A549 (cell line): ENCODE measurements at places on chromosomes 7 and 10. TPM values are rescaled to one million over a fixed set of nuclear protein-coding genes. Genes with fewer than 3 reads are reported as not detected.

- no peak for DNase-seq
These were observed 54.4 kb downstream of the INHBA start for GRCh38 chr7:41648501-41648900.

- DNase-seq = no peak
These were observed 16.4 kb downstream of the ARL4A start for GRCh38 chr7:12703881-12704280.

DNA sequence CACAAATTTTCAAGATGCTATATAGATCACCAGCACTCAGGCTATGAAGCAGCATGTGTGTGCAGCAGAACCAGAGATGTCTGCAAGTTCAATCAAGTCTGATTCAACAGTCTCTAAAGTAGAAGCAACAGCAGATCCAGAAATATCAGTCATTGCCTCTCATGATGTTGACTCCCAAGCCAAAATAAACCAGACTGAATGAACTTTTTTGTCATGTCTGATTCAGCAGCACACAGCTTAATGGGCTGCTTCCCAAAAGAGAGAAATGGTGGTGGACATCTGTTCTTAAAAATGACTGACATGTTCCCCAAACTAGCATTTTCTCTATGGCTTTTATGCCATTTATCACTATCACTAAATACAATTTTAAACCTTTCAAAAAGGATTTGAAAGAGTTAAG is 53.8 kb downstream of the TMEM26 start:
- no peak for DNase-seq

DNA sequence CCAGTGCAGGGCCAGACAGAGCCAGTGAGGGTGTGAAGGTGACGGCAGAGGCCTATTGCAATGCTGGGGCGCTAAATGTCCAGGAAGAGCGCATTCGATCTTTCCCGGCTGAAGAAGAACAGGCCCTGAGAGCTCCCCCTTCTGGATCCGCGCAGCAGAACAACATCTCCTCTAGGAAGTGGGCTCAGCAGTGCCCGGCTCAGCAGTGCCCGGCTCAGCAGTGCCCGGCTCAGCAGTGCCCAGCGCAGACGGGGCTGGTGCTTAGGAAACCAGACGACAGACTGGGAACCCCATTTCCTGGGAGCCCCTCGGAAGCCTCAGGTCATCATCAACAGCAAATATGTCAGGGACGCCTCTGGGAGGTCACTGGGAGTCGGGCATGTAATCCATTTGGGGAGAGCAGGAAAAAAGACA is 4.7 kb upstream of the NOS3 start:
- peak; percentile 64 for DNase-seq

- no peak for DNase-seq
These were observed 75.9 kb downstream of the CREB5 start for GRCh38 chr7:28488061-28488791.

DNA sequence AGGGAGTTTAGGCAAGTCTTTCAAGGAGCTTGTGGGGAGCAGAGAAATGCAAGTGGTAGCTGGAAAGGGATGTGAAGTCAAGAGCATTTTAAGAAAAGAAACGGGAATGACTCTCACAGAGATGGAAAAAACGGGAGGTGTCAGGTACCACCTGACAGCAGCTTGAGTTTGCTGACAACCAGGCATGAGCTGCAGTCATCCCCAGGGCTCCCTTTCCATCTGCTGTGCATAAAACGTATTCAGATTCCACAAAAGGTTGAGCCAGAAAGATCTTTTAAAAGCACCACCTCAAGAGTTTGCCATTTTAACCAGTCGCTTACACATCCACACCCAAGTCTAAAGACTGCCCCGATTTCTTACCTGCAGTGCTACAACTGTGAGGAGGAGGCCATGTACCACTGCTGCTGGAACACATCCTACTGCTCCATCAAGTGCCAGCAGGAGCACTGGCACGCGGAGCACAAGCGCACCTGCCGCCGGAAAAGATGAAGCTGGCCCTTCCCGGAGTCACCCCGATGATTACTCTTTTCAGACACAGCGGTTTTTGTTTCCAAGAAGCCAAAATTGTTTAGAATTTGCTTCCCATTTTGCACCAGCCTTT is 116.8 kb downstream of the ZMYND11 start:
- DNase-seq = no peak

DNA sequence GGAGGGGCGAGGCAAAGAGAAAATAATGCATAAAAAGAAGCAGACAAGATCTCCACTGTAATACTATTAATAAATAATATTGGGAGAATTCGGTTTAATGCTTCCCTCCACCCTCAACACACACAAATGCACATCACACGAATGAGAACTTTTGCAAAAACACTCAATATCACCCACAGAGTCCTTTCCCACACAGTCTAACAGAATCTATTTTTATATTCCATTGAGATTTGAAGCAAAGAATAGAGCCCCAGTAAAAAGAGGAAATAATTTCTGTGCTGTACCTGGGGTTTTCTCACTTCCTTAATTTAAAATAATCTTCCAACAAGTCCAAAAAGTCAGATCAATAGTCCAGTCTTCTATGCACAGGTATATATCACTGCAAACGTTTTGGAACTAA is 17.0 kb downstream of the PIK3AP1 start:
- no peak for DNase-seq

Gene LRRC61
- 0.10 to 0.47 TPM (median 0.19 TPM) in 3 replicates for polyA plus RNA-seq

Gene PDE1C
- polyA plus RNA-seq = 8.0 to 8.5 TPM (median 8.1 TPM) in 3 replicates

Gene LEP
- not detected in 3 replicates for polyA plus RNA-seq

- no peak for DNase-seq
These were observed 174.4 kb downstream of the CREB5 start for GRCh38 chr7:28586736-28587135.

GRCh38 chr7:149670288-149670687 is 103.1 kb downstream of the ZNF467 start:
- no peak for DNase-seq

- no peak for DNase-seq
These were observed 71.5 kb downstream of the MCMBP start for GRCh38 chr10:119801176-119801575.

Gene OR2A7
- not detected in 3 replicates for polyA plus RNA-seq

GRCh38 chr10:127526161-127526560 is 22.9 kb upstream of the NPS start:
- no peak for DNase-seq

Gene BTBD16
- polyA plus RNA-seq = 0.32 to 0.69 TPM (median 0.35 TPM) in 3 replicates

DNA sequence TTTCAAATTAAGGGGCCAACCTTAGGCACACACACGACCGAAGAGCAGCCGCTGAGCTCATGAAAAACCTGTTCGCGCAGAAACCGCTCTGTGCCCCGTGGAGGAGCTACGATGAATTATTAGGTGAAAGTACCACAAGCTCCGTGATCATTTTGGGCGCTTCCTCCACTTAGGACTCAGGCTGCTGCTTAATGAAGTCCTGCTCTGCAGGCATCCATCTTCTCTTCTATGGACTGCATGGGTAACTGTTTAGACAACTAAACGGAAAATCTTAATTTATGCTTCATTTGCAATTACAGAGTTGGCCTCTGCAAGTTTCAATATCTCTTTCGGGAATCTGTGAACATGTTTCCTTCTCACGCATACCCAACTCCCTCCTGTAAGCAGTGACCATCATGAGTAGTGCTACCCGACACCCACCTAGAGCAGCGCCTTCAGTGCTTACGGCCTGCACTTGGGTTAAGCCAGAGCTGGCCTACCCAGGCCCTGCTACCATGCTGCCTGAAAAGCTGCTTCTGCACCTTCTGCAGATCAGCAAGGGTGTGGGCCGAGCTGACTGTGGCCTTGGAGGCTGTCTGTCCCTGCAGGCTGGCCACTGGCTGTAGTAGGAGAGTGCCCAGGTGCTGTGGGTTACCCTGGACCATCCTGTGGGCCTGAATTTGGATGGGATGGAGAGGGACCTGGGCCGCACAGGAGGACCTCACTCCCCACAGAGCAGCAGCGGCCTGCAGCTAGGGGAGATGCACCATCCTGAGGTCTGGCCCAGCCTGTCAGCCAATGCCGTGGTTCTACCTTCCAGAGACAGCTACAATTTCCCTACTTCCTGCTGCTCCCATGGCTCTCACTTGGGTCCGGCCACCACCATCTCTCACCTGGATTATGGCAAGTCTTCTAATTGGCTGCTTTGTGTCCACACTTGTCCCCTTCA is 36.0 kb downstream of the GNA12 start:
- no peak for DNase-seq
